NCI-H2029 treated with DMSO at 0.1 percent for 48 hours (cell line): ENCODE measurements at places on chromosomes 2 and 18.

GRCh38 chr2:131026919-131027318 is 66.3 kb downstream of the FAM168B start:
- no peak for DNase-seq

- DNase-seq: no peak
Observed at GRCh38 chr18:70276416-70277191, 12.2 kb upstream of the SOCS6 start.

DNA sequence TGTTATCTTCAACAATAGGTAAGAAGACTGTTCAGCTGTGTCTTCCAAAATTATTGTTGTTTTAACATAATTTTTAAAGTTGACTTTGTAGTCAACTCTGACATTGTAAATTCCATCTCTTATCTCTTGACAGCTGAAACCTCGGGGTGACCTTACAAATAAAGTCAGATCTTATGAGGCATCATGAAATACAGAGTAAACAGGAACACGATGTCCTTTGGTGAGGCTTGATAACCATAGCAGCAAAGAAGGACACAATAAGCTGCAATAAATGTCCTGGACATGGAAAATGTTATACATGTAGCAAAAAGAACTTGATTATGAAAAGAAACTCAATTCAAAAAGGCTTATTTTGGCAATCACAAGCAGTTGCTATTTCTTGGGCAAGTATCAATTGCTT is 618.9 kb upstream of the SLC39A10 start:
- DNase-seq: no peak

GRCh38 chr2:120776649-120777048 is 41.0 kb downstream of the GLI2 start:
- no peak for DNase-seq
